ENCODE measurements at places on chromosomes 6 and 20.
A peak's percentile ranks its signal among the peaks of the same experiment; 100 is the strongest.

GRCh38 chr20:34459209-34459897 lies 56.9 kb upstream of the DYNLRB1 start:
- no peak for DNase-seq

DNA sequence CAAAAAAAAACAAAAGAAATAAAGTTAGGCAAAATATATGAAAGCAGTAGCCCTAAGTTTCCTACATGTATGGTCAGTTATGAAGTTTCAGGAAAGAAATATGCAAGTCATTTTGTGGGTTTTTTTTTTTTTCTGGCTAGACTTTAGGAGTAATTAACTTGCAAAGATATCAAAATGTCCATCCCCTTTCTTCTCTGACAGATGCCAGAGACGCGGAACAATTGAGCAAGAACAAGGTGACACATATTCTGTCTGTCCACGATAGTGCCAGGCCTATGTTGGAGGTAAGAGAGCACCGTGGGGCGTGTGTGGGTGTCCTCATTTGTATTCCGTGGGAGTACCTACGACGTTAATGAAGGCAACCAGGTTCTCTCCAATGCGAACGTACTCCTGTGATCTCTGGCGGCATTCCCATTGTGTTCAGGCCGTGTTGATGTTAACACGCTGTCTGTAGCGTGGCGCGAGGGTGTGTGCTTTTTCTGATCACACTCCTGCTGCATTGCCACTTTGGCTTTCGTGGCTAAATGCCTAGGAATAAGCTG lies 19.5 kb downstream of the DUSP22 start:
- DNase-seq, result no peak

- DNase-seq, result no peak
Measured at GRCh38 chr20:59466107-59466815, 138.1 kb upstream of the PHACTR3 start.

GRCh38 chr6:135097172-135097571 lies 42.5 kb upstream of the HBS1L start:
- no peak for DNase-seq

DNA sequence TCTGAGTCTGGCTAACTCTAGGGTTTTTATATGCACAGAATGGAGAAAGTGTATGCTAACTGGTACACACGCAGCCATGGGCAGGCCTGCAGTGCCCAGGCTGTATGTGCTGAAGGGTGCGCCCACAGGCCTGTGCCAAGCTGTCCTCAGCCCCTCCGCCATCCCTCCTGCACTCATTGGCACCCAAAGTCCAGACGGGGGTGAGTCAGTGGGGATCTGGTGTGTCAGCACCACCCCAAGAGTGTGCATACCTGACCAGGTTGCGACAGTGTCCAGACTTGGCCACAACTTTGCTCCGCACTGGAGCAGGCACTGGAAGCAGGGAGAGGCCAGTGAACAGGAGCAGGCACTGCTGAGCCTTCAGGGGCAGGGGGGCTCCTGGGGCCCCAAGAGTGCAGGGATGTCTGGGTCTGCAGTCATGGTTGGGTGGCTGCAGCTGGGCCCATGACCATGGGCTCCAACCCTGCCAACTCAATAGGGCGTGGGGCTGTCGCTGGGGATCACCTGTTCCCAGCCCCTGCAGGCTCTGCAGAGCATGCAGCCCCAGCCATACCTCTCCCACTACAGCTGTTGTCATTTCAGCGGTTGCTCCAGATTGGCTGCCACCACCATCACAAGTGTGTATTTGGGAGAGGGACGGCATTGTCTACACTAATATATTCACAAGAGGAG lies 717.8 kb downstream of the EPHA7 start:
- DNase-seq, result no peak

GRCh38 chr20:11063444-11063843 lies 389.6 kb upstream of the JAG1 start:
- no peak for DNase-seq

- no peak for DNase-seq
Measured at GRCh38 chr20:52612046-52612632, 360.0 kb upstream of the TSHZ2 start.

DNA sequence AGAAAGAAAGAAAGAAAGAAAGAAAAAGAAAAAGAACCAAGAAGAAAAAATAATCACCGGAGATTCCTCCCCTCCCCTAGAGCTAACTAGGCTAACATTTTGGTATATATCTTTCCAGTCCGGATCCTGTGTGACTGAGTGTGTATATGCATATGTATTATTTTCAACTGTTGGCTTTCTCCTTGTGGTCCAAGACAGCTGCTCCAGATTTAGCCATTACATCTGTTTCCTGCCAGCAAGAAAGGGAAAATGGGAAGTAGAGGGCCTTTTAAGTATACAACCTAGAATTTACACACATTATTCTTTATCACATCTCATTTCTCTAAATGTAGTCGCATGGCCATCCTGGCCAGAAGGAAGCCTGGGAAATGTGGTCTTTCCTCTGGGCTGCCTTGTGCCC lies 15.2 kb downstream of the SLC52A3 start:
- no peak for DNase-seq

- DNase-seq, result no peak
Measured at GRCh38 chr6:53616450-53617357, 48.9 kb downstream of the KLHL31 start.

DNA sequence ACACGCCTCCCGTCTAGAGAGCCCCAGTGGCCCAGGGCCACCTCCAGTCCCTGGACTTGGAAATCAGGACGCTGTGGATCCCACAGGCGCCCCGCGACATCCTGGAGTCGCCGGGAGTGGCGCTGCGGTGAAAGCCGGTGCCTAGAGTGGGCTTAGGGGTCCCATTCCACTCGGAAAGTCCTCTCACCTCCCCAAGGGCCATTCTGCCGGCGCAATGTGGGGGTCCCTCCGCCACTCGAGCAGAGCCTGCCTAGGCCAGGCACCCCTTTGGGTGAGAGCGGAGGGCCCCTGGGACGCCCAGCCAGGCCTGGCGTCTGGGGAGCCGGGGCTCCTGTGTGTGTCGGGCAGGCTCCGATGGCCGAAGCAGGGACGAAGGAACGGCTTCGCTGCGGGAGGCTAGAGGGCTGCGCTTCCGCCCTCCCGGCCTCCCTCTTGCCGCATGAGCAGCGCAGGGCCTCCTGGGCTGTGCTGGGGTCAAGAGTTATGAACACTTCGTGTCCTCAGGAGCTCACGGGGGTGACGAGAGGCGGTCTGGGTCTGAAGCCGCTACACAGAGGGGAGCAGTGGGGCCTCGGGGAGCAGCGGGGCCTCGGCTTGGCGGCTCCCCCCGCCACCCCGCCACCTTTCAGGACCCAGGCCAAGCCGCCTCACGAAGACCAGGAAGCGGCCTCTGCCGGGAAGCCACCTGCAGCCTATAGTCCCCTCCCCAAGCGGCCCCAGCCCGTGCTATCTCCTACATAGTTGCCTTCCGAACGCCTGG lies 13.6 kb downstream of the POU3F2 start:
- DNase-seq, result peak; percentile 31

DNA sequence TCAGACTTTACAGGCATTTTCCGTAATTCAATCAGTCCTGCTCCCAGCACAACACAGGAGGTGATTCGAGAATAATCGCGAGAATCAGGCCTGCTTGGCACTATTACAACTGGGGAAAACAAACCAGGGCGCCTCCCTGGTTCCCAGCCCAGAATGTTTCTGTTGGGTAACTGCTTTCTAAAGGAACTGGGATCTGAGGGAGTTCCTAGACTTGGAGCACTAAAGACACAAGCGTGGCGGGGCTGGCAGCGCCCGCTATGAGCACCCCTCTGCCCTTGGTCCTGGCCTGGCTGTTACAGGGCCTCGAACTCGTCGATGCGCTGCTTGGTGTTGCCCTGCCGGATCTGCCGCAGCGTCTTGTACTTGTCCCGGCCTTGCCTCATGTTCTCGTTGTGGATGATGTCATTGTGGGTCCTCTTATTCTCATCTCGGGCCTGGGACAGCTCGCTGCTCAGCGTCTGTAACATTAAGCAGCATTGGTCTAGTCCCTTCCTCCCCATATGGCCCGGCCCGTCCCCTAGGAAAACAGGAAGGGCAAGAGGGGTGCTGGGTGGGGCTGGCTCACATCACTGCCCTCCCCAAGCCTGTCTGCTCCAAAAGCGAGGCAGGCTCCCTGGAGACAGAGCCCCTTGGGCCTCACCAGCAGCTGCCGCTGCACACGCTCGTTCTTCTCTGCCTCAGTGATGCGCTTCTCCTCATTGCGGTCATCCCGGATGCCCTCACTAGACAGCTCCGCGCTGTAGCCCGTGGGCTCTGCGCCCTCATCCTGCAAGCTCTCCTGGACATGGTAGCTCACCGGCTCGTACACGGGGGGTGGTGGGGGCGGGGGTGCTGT lies 52.3 kb downstream of the EZR start:
- no peak for DNase-seq

DNA sequence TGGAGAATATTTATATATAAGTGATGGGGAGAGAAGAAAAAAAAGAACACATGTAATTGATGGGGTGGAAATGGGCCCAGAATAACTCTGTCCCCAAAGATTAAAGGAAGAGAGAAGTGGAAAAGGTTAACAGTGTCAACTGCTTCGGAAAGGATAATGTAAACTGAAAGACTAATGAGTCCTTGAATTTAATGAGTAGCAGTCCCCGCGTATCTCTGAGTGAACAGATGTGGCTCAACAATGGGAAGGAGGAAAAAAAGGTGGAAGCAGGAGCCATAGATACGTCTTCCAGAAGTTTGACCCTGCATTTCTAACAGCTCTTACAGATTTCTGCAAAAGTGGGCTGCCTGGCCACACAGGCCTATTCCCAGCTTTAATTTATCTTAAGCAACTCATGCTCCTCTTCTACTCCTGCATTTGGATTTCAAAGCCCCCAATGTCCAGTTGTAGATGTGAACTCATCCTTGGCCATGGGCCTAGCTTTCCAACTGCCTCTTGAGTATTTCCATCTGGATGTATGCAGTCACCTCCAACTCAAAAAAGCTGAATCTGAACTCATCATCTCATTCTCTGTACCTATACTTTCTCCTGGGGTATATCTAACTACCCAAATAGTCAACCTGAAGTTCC lies 61.3 kb downstream of the DST start:
- DNase-seq, result peak; percentile 23

GRCh38 chr6:18186540-18187250 lies 31.5 kb downstream of the KDM1B start:
- no peak for DNase-seq

GRCh38 chr20:57591289-57592229 lies 28.7 kb downstream of the ZBP1 start:
- DNase-seq, result no peak

GRCh38 chr6:50527985-50528384 lies 185.3 kb upstream of the TFAP2D start:
- no peak for DNase-seq

GRCh38 chr6:8857160-8857559 lies 421.8 kb upstream of the SLC35B3 start:
- DNase-seq, result no peak
